ENCODE measurements at places on chromosomes 11 and 22.

- DNase-seq = no peak
These were observed 13.5 kb downstream of the ADORA2A start for GRCh38 chr22:24440718-24441405.

DNA sequence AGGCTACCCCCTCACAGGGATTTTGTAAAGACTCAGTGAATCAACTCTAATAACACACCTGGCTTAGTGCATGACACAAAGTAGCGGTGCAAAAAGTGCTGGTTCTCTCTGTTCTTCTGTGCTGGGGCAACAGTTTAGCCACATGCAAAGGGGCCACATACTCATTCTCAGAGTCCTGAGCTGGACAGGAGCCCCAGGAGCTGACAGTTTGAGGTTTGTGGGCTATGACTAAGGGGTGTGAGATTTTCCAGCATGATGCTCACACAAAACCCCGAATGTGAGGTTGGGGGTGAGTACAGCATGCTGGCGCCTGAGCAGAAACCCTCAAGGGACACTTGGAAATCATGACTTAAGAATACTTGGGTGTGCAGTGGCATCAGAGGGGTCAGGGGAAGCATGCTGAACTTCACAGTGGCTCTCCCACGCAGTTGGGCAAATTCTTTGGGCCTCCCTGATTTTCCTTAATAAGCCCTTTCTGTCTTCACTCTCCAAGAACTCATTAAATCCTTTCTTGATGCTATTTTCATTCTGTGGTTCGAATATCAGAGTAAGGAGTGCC, 31.0 kb downstream of the TMPRSS5 start:
- peak; percentile 90 for DNase-seq

- no peak for DNase-seq
These were observed 278.4 kb upstream of the PDGFD start for GRCh38 chr11:104442321-104442720.

GRCh38 chr22:48477031-48477721, 1350.5 kb downstream of the BRD1 start:
- DNase-seq = no peak

- no peak for DNase-seq
These were observed 70.6 kb upstream of the TTLL12 start for GRCh38 chr22:43257549-43257948.

DNA sequence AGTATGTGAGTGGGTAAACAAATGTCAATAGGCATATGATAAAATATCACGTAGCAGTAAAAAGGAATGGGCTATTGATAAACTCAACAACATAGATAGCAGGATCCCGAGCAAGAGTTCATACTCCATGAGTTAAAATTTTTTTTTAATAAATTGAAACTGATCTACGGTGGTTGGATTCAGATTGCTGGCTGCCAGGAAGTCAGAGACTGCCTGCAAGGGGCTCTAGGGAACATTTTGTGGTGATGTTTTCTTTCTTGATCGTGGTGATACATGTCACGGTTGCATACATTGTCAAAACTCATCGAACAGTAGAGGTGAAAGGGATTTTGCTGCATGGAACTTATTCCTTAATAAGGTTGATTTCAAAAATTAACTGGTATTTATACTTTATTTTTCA, 62.6 kb upstream of the WNT7B start:
- DNase-seq = no peak

GRCh38 chr22:29330291-29330690, 14.8 kb upstream of the RASL10A start:
- no peak for DNase-seq

GRCh38 chr11:94583866-94584500, 16.8 kb downstream of the PIWIL4 start:
- DNase-seq = no peak

GRCh38 chr22:29290061-29290460, 16.4 kb upstream of the GAS2L1 start:
- no peak for DNase-seq

GRCh38 chr11:86160541-86161149, 83.9 kb upstream of the EED start:
- DNase-seq = no peak

GRCh38 chr11:9955391-9955790, 291.5 kb downstream of the SWAP70 start:
- no peak for DNase-seq

- DNase-seq = no peak
These were observed 5.3 kb downstream of the NEAT1 start for GRCh38 chr11:65427691-65428577.

- DNase-seq = no peak
These were observed 376.7 kb upstream of the RAG2 start for GRCh38 chr11:36974771-36975170.

GRCh38 chr22:43820651-43821305, 8.7 kb upstream of the EFCAB6 start:
- no peak for DNase-seq

GRCh38 chr22:30998329-30998728, 29.3 kb downstream of the TUG1 start:
- no peak for DNase-seq

DNA sequence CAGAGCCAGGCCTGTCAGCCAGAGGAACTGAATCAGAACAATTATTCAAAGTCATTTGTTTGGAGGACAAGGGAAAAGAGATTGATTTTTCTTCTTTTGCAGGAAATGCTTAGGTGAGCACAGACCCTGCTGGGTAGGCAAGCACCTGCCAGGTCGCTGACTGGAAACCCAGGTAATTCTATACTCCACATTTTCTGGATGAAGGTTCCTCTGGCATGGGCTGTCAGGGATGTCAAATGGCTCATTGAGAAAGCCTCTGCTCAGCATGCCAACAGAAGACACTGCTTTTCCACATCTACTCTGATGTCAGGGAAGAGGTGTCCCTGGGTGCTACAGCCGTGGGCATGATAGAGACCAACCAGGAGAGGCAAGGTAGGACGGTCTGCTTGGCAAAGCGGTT, 166.7 kb upstream of the SYN3 start:
- no peak for DNase-seq

DNA sequence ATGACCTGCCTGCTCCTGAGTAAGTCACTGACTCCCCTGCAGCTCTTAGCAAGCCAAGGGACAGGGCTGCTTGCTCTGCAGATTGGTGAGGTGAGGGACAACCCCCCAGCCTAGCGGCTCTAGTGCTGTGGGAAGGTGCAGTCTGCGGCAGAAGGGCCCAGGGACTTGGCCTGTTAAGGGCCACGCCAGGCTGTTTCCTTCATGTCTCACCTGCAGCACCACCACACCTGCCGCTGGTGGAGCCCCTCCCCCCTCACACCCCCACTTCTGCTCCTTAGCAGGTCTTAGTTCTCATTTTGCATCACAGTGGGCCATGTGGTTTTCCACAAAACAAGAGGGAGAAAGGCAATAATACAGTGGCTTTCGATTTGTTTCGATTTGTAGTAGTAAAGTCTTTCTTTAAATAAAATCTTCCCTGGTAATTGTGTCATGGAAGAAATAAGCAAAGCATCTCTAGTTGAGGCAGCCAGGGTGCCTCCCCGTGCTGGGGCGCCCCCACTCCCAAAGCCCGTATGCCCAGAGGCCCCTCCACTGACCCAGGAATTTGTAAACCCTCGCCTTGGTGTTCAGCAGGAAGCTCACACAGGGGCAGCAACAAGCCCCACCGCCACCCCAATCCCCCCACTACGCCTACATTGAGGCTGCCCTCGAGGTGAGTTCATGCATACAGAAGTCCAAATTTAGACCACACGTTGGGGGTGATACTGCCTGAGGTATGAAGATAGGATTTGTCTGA, 86.5 kb upstream of the CLDN5 start:
- DNase-seq = no peak

- DNase-seq = no peak
These were observed 245.8 kb downstream of the ETS1 start for GRCh38 chr11:128341280-128342248.

- DNase-seq = no peak
These were observed 49.3 kb downstream of the CHRDL2 start for GRCh38 chr11:74681686-74682651.

DNA sequence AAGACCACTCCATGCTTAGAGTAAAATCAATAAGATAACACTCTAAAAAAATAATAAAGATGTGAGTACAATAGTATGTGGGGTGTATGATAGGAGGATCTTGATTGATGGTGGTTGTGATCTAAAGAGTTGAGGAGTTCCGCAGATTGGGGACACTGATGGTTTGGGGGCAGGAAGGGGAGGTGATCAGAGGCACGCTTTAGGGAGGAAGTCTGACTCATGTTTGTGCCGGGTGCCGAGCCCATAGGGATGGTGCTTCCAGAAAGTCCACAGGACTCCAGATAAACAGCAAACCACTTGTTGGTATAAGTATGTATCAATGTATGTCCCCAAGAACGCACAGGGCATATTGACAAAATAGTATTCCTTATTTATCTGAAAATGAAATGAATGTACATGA, 27.5 kb downstream of the LINC01488 start:
- no peak for DNase-seq

DNA sequence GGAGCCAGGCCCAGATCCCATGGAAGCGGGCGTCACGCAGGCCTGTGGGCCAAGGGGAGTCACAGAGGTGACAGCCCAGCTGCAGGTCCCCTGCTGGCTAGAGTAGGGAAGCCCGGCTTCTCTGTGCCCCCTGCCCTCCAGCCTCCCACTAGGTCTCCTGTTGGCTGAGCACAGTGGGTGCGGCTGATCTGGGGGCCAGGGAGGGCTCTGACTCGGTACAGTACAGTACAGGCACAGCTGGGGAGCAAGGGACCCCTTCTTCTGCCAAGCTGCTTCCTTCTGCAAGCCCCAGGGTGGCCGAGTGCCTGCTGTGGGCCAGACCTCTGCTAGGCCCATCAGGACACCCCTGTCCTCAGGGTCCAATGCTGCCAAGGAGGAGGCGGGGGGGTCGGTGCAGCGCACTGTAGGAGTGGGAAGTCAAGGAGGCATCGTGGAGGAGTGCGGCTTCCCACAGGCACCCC, 10.1 kb downstream of the SUSD2 start:
- no peak for DNase-seq

GRCh38 chr11:12800032-12800671, 125.9 kb downstream of the TEAD1 start:
- DNase-seq = no peak

- no peak for DNase-seq
These were observed 16.0 kb downstream of the MRTFA start for GRCh38 chr22:40620464-40621046.

DNA sequence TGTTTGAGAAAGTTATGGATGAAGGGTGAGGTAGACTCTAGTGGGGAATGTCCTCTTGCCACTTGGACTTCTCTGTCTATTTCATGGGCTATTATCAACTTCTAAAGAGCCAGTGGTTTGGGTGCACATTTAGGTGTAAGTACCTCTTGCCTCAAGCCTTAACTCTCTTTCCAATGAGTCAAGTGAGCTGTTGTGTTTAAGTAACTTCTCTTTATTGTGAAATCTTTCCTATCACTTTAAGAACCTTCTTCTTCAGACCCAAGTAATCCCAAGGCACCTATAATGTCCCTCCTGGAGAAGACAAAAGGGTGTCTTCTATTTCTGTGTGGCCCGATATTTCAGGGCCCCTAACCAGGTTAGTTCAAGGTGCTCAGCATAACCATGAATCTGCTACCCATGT, 90.5 kb upstream of the VPREB1 start:
- DNase-seq = no peak

DNA sequence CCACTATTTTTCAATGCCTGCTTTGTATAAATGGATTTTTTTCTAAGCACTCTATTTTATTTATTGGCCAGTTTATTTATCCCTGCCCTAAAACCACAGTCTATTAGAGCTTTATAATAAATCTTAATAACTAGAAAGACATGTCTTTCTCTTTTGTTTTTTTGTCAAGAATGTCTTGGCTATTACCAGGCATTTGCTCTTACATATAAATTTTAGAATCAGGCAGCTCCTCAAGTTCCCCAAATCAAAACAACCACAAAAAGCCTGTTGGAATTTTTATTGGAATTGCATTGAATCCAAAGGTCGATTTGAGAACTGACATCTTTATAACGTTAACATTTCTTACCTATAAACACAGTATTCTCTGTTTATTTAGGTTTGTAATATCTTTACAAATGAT, 85.8 kb upstream of the SC5D start:
- no peak for DNase-seq

- DNase-seq = no peak
These were observed 41.1 kb downstream of the RBFOX2 start for GRCh38 chr22:35987487-35987886.

DNA sequence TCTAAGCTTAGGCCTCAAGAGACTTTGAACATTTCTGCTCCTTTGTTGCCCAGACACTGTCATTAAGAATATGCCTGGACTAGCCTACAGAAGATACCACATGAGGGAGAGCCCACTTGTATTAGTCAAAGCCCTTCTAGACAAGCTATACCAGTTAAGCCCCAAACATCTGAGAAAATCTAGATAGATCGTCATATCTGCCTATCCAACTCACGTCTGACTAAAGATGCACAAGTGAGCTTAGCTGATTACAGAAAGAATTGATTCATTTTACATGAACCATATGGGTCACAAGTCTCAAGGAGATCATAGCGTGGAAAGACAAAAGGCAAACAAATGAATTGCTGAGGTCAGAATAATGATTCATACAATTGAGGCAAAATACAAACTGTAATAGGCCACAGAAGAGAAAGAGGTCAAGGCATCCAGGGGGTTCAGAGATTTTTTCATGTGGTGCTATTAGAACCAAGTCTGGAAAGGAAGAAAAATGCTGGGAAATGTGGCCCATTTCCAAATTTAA, 1155.5 kb upstream of the TENM4 start:
- no peak for DNase-seq

DNA sequence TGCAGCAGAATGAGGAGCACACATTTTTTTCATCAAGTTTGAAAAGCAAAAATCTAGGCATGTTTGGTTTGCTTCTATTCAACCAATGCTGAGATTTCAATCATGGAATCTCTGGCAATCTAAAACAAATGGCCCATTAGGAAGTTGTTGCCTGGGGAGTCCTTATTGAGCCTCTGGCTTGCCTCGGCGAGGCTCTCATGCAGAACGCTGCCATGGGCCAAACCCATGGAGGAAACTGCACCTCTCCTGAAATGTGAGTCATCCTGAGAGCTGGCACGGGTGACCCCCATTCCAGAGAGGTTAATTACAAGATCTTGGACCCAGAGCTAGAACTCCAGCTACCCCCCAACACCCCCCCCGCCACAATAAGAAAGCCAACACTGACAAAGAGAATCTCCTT, 80.7 kb downstream of the MN1 start:
- no peak for DNase-seq

GRCh38 chr11:134146598-134146997, 77.2 kb downstream of the NCAPD3 start:
- DNase-seq = no peak

- no peak for DNase-seq
These were observed 163.4 kb upstream of the NCAM1 start for GRCh38 chr11:112797648-112798293.
